A549 (cell line): ENCODE measurements at places on chromosomes 1 and 21. TPM values are rescaled to one million over a fixed set of nuclear protein-coding genes. Genes with fewer than 3 reads are reported as not detected.
A peak's percentile ranks its signal among the peaks of the same experiment; 100 is the strongest.

Gene ILDR2
- 0.03 TPM in 1 of 3 replicates, not detected in the others for polyA plus RNA-seq

GRCh38 chr1:158362482-158362881 is 8.8 kb downstream of the CD1E start:
- DNase-seq: no peak

GRCh38 chr21:31803039-31804007 is 69.5 kb upstream of the HUNK start:
- DNase-seq: no peak

DNA sequence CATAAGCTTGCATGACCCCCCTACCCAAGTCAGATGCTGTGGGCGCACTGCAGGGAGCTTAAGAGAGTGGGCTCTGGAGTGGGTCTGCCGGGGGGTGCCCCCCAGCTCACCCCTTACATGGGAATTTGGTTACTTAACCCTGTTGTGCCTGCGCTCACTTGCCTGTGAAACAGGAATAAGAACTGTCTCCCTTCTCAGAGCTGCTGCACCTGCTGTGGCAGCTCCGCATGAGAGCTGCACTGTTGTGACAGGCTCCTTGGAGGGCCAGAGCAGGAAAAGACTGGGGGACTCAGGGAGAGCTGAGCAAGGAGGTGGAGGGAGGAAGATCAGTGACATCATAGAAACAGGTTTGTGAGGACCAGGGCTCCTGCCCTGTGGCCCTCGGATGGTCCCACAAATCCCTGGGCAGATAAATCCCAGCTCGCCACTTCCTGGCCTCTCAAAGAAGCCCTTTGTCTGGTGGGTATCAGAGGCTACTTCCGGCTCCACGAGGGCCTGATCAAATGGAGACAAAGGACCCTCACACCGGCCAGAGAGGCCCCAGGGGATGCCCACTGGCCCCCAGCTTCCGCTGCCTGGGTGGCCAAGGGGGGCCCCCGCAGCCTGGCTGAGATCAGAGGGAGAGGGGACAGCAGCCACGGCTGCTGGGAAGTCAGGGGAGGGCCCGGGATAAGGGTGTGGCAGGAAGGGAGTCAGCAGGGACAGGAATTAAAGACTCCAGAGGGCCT is 28.9 kb upstream of the LAPTM5 start:
- DNase-seq: no peak

GRCh38 chr1:89672489-89673183 is 39.7 kb downstream of the LRRC8C start:
- DNase-seq: peak; percentile 45

- no peak for DNase-seq
Observed at GRCh38 chr1:60965280-60965854, 117.0 kb upstream of the NFIA start.

- no peak for DNase-seq
Observed at GRCh38 chr1:96772972-96773371, 51.4 kb downstream of the PTBP2 start.

GRCh38 chr1:95048317-95048716 is 24.4 kb downstream of the ALG14 start:
- no peak for DNase-seq

Gene INSRR
- not detected in 3 replicates for polyA plus RNA-seq

Gene IFNLR1
- polyA plus RNA-seq: 0.76 to 0.84 TPM (median 0.78 TPM) in 3 replicates

Gene ZBTB8B
- polyA plus RNA-seq: 0.01 to 0.03 TPM (median 0.03 TPM) in 3 replicates

DNA sequence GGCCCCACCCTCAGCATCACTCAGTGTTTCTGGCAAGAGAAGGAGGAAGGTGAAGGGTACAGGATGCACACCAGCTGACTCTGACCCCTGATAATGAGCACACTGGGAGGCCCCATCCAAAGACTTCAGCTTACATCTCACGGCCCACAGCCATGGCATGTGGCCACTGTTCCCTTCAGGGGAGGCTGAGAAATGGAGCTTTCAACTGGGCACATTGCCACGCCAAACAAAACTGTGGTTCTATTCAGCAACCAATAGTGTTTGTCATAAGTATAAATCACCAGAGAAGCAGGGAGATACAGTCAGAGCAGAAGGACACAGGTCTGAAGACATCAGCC is 12.7 kb upstream of the TRAF3IP3 start:
- DNase-seq: no peak

DNA sequence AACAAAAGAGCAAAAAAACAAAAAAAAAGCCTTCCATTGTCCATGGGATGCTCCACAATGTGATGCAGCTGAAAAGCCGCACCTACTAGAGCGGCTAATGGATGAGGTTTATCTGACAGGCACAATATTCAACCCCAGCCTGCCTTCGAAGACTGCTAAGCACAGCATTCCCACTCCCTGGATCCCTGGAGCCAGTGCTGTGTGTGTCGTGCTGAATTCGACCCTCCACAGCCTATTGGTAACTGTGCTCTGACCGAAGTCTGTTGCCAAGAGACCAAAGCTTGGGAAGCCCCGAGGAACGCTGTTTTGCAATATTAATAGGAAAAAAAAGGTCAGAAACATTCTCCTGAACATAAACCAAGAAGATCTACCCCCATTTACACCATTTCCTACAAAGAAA is 57.2 kb upstream of the PUM1 start:
- no peak for DNase-seq

Gene RNU1-2
- 6.5 to 8.5 TPM (median 6.6 TPM) in 3 replicates for polyA plus RNA-seq

Gene CLDN14
- 0.05 TPM in 1 of 3 replicates, not detected in the others for polyA plus RNA-seq

DNA sequence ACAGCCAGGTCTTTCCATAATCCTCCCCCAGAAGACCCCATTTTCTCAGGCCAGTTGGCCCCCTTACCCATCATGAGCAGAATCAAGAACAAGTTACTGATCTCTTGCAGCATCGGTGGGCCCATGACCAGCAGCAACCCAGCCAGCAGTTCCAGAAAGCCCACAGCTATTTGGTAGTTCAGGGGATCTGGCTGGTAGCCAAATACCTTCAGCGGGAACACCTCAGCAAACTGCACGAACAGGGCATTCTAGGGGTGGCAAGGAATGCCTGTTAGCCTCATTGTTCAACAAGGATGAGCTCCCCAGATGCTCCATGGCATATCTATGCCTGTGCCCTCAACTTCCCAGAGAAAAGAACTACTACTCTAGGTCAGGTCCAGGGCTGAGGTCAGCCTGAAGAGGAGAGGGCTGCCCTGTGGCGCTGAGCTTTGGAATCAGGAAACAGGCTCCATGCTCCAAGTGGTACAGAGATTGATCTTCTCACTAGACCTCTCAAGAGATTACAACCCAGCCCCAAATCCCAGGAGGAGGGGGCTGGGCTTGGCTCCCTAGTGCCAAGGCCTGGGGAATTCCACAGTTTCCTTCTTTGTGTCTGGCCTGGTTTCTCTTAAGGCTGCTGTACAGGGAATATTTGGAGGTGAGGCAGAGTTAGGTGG is 1.3 kb downstream of the TMEM35B start:
- DNase-seq: no peak

GRCh38 chr1:205229399-205229871 is 1.7 kb downstream of the TMCC2 start:
- peak; percentile 98 for DNase-seq

Gene SPATA17
- polyA plus RNA-seq: 2.9 to 3.4 TPM (median 3.3 TPM) in 3 replicates

DNA sequence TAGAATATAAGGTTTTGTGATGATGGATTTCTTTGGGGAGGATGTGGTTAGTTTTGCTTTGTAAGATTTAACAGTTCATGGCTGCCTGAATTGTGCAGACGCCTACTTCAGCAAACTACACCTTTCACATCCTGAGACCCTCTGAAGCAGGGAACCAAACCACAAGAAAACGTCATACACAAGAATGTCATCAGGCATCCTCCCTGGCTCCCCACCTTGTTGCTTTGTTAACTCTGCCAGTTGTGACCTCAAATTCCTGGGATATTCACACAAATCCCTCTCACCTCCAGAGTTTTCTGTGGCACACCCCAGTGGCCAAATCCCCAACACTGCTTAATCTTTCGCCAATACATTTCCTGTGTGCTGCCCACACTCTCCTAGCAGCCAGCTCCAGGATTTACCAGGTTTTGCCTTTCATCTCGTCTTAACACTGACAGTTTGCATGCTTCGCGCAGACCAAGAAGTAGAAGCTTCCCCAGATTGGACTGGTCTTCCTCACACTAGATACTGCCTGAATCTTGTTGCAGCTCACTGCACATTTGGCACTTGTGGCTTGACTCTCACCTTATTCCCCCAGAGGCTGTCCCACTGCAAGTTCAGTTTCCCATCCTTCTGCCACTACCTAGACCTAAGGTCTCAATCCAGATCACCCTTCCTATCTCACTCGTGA is 51.1 kb upstream of the CTTNBP2NL start:
- no peak for DNase-seq

- no peak for DNase-seq
Observed at GRCh38 chr1:231411036-231411531, 11.0 kb downstream of the EGLN1 start.

- DNase-seq: no peak
Observed at GRCh38 chr1:212106286-212106792, 70.8 kb downstream of the DTL start.

GRCh38 chr1:55067022-55067778 is 27.9 kb downstream of the PCSK9 start:
- no peak for DNase-seq

GRCh38 chr1:36453051-36453450 is 2.8 kb upstream of the OSCP1 start:
- DNase-seq: no peak

- no peak for DNase-seq
Observed at GRCh38 chr1:61052395-61053225, 29.8 kb upstream of the NFIA start.

GRCh38 chr1:52139817-52140540 is 1.9 kb upstream of the ZFYVE9 start:
- DNase-seq: no peak

DNA sequence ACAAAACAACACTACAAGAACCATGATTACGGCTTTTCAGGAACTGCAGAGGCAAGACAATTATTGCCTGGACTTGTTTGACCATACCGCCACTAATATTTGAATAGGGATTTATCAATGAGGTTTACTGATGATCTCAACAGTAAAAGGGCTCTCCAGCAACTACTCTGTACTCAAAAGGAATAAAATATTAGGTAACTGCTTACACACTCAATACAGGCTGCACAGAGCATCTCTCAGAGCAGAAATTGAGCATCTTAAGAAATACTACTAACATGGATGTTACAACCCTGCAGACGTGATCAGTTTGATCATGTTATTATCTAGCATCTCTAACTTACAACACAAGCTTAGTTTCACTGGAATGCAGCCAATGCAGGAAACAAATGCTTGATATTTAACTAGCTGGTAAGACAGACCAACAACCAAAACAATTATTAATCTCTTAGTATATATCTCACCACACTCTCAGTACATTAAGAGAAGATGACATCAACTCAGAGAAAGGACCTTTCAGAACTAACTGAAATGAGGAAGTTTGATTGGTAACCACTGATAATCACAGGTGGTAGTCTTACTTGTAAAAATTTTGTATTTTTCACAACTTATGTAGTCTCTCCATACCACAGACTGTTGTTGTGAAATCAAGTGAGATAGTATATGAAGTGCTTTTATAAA is 52.2 kb downstream of the PUM1 start:
- DNase-seq: no peak

DNA sequence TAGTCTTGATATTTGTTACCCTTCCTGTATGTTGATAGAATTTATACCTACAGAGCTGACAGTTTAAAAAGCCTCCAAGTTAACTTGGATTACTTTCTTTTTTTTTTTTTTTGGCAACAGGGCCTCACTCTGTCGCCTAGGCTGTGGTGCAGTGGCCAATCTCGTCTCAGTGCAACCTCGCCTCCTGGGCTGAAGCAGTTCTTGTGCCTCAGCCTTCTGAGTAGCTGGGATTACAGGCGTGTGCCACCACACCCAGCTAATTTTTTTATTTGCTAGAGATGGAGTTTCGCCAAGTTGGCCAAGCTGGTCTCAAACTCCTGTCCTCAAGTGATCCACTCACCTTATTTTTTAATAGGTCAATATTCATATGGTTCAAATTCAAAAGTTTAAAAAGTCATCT is 32.7 kb downstream of the WDTC1 start:
- DNase-seq: no peak

DNA sequence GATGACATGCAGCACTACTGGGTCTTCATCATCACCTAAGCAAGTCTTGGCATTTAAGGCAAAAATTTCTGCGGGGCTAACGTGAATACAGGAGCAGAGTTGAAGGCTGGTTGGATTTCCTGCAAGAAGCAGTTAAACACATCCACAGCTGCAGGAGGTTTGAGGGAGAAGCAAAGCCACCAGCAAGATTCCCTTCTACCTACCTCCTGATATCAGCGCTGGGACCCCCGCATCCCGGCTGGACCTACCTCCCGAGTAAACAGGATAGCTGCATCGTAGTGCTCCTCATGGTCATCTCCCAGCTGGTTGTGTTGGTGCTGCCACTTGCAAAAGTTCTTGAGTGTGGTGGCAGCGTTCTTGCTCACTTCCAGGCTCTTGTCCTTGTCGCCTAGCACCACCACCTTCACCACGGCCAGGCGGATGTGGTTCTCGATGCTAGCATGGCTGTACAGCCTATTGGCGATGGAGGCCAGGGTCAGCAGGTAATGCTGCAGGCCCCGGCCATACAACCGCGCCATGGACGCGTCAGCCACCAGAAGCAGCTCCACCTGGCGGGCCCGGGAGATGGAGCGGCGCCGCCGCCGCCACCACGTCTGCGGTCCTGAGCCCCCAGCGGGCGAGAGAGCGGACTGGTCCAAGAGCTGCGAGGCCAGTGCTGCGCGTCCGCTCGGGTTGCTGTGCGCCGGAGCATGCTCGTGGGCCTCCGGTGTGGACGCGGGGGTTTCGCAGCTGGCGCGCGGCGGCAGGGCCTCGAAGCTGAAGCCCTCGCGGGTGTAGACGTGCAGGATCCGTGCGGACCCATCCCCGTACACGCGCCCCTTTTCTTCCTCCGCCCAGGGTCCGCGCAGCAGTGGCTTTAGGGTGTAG is 1.6 kb downstream of the ADAMTS5 start:
- DNase-seq: no peak

GRCh38 chr1:197312163-197312562 is 44.1 kb downstream of the CRB1 start:
- DNase-seq: no peak

Gene SMIM1
- 0.80 to 1.3 TPM (median 1.1 TPM) in 3 replicates for polyA plus RNA-seq

Gene PSMB2
- 79.3 to 87.3 TPM (median 84.6 TPM) in 3 replicates for polyA plus RNA-seq

DNA sequence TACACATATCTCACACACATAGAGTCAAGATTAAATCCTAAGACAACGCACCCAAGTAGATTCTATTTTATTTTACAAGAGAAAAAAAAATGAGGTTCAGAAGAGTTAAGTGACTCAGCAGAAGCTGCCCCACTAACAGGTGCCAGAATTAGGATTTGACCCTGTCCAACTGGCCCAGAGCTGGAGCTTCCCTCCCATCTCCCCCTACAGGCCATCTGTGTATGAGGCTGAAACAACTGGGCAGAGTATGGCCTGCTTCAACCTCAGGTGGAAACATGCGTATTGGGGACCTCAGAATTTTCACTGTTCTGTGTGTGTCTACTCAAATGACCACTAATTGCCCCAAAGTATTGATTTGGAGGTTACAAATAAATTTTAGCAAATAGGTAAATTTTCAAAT is 29.9 kb downstream of the PSMG1 start:
- DNase-seq: no peak

Gene LRRC41
- 30.1 to 34.1 TPM (median 33.4 TPM) in 3 replicates for polyA plus RNA-seq

- DNase-seq: no peak
Observed at GRCh38 chr1:169103480-169103893, 3.0 kb upstream of the ATP1B1 start.

DNA sequence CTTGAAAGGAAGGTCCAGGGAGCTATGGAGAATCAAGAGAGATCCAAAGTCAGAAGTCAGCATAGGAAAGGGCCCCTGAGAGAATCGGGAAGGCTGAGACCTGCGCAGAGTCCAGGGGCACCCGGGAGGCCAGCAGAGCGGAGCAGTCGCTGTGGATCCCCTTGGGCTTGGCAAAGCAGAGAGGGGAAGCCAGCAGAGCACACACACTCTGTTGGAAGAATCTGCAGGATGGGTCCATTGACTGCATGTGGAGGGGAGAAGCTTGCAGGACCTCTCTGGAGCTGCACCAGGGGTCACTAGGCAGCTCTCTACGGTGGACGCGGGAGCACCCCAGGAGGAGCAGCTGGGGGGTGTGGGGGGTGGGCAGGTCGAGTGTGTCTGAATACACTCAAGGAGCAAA is 6.4 kb downstream of the RIPK4 start:
- DNase-seq: no peak
